ENCODE measurements at places on chromosomes 6 and 20. TPM values are rescaled to one million over a fixed set of nuclear protein-coding genes. Genes with fewer than 3 reads are reported as not detected.

Gene MYLK2
- total RNA-seq = 0.27 TPM

Gene SLC22A2
- not detected for total RNA-seq

Gene PACRG
- total RNA-seq = 1.7 TPM

Gene CGA
- not detected for total RNA-seq

Gene DHX35
- total RNA-seq = 15.2 TPM

Gene IMPG1
- total RNA-seq = not detected

Gene ADGB
- total RNA-seq = not detected

Gene MAK
- 0.14 TPM for total RNA-seq

Gene C6orf163
- total RNA-seq = 10.0 TPM

Gene SIRPA
- total RNA-seq = 6.8 TPM

All from mesothelial cell of epicardium (in vitro differentiated cells).